Activated CD4-positive, alpha-beta memory T cell treated with anti-CD3 and anti-CD28 coated beads for 36 hours (primary cell): ENCODE measurements at places on chromosomes 6 and 20. TPM values are rescaled to one million over a fixed set of nuclear protein-coding genes. Genes with fewer than 3 reads are reported as not detected.
A peak's percentile ranks its signal among the peaks of the same experiment; 100 is the strongest.

Gene HRH3
- not detected for total RNA-seq

Gene BTN3A1
- total RNA-seq = 39.0 TPM

Gene SLC22A23
- 1.0 TPM for total RNA-seq

Gene MUC21
- not detected for total RNA-seq

Gene TRIM31
- total RNA-seq = not detected

Gene PPP1R14C
- total RNA-seq = 0.36 TPM

Gene KCNK16
- not detected for total RNA-seq

Gene MEP1A
- not detected for total RNA-seq

Gene LPIN3
- total RNA-seq = 0.77 TPM

Gene TUBB1
- not detected for total RNA-seq

Gene ZC3H12D
- 124 TPM for total RNA-seq

GRCh38 chr20:58053391-58054055, 174.9 kb downstream of the ANKRD60 start:
- peaks cover 3% of the 10 kb centered on the region for H3K36me3 ChIP-seq
- H3K27ac ChIP-seq = no peak overlapping the region
- no peak overlapping the region for H3K4me3 ChIP-seq
- H3K27me3 ChIP-seq = peaks cover 30% of the 10 kb centered on the region
- H3K4me1 ChIP-seq = no peaks in the 10 kb centered on the region

DNA sequence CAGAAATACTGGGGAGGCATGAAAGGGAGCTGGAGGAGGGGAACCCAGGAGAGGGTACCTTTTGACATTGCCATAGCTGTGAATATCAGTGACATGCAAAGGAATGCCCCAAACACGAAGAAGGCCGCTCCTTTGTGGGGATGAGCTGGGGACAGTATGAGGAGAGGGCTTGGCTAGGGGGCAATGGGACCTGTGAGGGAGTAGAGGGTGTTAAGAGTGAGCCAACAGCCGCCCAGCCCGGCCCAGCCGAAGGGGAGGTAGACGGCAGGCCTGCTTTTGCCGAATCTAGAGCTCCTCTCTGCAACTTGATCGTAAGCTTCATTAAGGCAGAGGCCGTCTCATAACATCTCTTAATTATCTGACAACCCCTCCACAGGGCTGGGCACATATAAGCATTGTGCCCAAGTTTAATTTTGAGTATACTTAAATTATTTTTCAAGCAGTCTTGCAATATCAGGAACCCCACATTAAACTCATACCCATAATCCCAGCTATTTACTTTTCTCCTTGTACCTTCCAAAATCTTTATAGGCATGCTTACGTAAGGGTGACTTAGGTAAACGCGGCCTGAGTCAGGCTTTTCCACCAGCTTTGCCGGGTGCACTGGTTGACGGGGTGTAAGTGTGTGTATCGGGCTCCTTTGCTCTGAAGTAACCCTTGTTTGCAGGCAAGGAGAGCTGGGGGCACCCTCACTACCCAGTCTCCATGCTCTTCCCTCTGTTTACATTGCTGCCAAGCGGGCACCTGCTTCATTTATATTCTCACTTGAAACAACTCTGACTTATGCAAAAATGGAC, 24.9 kb upstream of the VEGFA start:
- no peak for DNase-seq
- H3K36me3 ChIP-seq = no peaks in the 10 kb centered on the region
- no peak overlapping the region for H3K4me3 ChIP-seq
- H3K4me1 ChIP-seq = no peaks in the 10 kb centered on the region
- H3K27me3 ChIP-seq = peaks cover 6% of the 10 kb centered on the region
- no peak overlapping the region for H3K27ac ChIP-seq

DNA sequence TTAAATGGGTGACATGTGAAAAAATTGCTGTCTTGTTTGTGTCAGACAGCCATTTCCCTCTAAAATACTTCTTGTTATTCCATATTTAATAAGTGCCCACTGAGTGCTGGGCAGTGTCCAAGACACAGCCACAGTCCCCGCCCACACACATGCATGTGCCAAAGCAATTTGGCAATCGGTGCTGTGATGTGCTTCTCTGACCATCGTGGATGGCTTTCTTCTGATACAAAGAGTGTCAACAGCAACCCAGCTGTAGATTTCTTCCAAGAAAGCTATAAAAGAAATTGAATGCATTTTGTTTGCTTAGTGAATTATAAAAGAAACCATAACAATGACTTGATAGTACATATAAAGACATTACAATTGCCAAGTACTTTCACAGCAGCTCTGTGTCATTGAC, 140.5 kb upstream of the ATXN1 start:
- H3K27me3 ChIP-seq = peaks cover 29% of the 10 kb centered on the region
- no peak for DNase-seq
- H3K4me1 ChIP-seq = no peaks in the 10 kb centered on the region
- H3K4me3 ChIP-seq = no peak overlapping the region

- H3K27ac ChIP-seq = no peak overlapping the region
- no peak for DNase-seq
- no peaks in the 10 kb centered on the region for H3K27me3 ChIP-seq
- H3K36me3 ChIP-seq = no peaks in the 10 kb centered on the region
- H3K4me1 ChIP-seq = no peaks in the 10 kb centered on the region
- H3K4me3 ChIP-seq = no peak overlapping the region
These were observed 832.6 kb downstream of the QKI start for GRCh38 chr6:164247106-164247505.

GRCh38 chr6:8432614-8433013, 2.7 kb downstream of the SLC35B3 start:
- H3K4me1 ChIP-seq = peaks cover 28% of the 10 kb centered on the region
- no peak for DNase-seq
- H3K36me3 ChIP-seq = peaks cover 6% of the 10 kb centered on the region
- no peak overlapping the region for H3K4me3 ChIP-seq
- H3K27me3 ChIP-seq = no peaks in the 10 kb centered on the region
- H3K27ac ChIP-seq = no peak overlapping the region

DNA sequence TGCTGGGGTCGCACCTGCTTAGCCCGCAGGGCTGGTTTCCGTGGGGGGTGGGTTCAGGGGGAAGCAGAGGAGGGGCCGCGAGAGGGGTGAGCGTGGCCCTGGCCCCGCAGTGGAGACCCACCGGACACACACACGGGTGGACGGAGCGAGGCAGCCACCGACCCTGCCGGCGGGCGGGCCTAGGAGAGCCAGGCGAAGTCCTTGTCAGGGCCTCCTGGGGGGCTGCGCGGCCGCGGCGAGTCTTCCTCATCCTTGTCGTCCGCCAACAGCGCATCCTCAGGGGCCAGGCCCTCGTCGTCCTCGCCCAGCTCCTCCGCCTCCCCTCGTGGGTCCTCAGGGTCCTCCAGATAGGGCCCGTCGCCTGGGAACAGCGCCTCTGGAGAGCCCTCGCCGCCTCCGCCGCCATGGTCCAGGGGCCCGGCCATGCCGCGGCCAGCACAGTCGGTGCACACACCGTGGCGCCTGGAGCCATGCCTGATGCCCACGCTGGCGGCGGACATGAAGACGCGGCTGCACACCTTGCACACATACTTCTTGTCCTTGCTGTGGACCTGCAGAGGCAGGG, 7.3 kb downstream of the SLC2A4RG start:
- H3K27me3 ChIP-seq = no peaks in the 10 kb centered on the region
- H3K4me1 ChIP-seq = peaks cover 13% of the 10 kb centered on the region
- peaks cover 2% of the 10 kb centered on the region for H3K36me3 ChIP-seq
- no peak overlapping the region for H3K27ac ChIP-seq

DNA sequence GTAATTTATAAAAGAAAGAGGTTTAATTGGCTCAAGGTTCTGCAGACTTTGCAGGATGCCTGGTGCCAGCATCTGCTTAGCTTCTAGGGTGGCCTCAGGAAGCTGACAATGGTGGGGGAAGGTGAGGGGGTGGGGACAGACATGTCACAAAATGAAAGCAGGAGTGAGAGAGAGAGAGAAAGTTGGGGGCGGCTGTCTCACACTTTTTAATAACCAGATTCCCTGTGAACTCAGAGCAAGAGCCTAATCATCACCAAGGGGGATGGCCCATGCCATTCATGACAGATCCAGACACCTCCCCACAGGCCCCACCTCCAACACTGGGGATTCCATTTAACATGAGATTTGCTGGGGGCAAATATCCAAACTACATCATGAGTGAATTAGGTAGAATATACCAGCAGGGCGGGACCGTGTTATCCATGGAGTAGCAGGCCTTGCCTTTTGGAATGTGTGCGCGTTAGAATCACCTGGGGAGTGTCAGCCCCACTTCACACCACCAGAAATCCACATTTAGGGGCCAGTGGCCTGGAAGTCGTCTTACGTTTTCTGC, 258.8 kb downstream of the CDH4 start:
- H3K4me1 ChIP-seq = peaks cover 4% of the 10 kb centered on the region
- H3K27me3 ChIP-seq = no peaks in the 10 kb centered on the region

DNA sequence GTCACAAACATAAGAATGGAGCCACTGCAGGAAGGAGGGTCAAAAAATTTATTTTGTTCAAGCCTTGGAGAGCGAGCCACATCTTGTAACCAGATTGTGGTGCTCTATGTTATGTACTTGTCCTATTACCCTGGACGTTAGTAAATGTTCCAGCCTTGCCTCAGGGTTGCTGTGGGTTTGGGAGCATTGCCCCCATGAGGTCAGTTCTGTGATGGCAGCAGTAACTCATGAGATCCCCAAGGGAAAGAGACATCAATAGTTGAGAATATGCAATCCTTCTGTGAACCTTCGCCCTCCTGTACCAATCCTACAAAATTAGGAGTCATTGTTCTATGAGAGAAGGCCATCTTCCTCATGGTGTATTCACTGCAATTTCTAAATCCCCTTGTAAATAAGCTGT, 16.4 kb upstream of the CFAP206 start:
- peak; percentile 15 for DNase-seq
- peaks cover 2% of the 10 kb centered on the region for H3K36me3 ChIP-seq
- H3K27me3 ChIP-seq = no peaks in the 10 kb centered on the region

DNA sequence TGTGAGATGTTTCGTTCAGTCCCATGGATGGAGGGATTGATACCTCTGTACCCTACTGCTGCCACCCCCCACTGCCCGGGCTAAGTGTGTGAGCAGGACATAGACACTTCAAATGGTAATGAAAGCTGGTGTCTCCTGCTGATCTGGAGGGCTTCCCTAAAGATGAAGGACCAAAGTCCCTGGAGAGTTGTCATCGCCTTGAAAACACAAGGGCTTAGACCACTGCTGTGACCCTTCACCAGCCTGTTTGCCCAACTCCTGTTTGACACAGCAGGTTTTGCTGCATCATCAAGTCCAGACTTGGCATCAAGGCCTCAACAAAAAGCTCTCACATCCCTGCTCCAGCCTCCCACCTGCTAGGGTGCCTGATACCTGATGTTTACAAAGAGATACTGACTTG, 57.9 kb upstream of the FAM8A1 start:
- no peak overlapping the region for H3K4me3 ChIP-seq
- no peaks in the 10 kb centered on the region for H3K36me3 ChIP-seq
- no peak overlapping the region for H3K27ac ChIP-seq
- H3K4me1 ChIP-seq = no peaks in the 10 kb centered on the region

DNA sequence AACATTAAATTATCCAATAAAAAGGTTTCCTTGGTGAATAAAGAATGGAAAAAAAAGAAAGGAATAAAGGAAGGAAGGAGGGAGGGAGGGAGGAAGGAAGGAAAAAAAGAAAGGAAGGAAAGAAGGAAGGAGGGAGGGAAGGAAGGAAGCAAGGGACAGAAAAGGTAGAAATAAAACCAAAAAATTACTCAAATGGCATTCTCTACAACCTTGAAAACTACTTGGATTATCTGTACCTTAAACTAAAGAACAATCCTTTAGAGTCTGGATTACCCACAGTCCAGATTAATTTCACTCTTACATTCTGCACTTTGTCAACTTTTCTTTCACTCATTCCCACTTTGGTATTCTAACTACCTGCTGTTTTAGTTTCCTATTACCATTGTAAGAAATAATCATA, 361.8 kb upstream of the ADGRB3 start:
- no peak overlapping the region for H3K27ac ChIP-seq
- no peak overlapping the region for H3K4me3 ChIP-seq
- H3K27me3 ChIP-seq = no peaks in the 10 kb centered on the region
- DNase-seq = no peak
- no peaks in the 10 kb centered on the region for H3K36me3 ChIP-seq

- no peaks in the 10 kb centered on the region for H3K4me1 ChIP-seq
- DNase-seq = no peak
- no peak overlapping the region for H3K27ac ChIP-seq
- no peaks in the 10 kb centered on the region for H3K27me3 ChIP-seq
- H3K36me3 ChIP-seq = no peaks in the 10 kb centered on the region
- H3K4me3 ChIP-seq = no peak overlapping the region
These were observed 8.5 kb upstream of the REPS1 start for GRCh38 chr6:138996524-138996923.

DNA sequence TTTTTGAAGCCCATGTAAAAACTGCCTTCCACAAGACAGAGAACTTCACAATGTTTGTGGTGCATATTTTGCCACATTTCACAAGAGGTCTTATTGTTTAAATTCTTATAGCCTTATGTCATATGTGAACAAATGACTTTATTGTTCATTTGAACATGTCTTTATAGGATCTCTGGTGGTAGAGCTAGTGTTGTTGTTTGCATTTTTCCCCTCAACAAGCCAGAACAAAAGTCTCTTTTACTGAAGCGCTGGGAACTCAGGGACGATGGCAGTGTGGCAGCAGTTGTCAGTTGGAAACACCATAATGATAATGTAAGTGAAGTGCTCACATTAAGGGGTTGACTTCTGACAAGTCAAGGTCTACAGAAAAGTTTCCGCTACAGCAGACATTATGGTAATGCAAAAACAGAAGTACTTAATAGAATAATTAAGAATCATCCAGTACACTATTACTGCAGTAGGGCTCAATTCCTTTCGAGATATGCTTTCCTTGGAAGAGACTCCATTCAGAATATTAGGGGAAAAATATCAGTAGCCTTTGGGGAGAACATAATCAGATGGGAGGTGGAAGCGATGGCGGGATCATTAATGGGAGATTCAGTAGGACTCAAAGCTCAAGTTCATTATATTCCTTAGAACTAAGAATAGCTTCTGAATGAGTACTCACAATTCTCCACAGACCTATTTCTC, 180.0 kb downstream of the GJA10 start:
- peaks cover 93% of the 10 kb centered on the region for H3K4me1 ChIP-seq
- H3K36me3 ChIP-seq = peaks cover 45% of the 10 kb centered on the region
- H3K4me3 ChIP-seq = no peak overlapping the region
- DNase-seq = no peak
- H3K27me3 ChIP-seq = no peaks in the 10 kb centered on the region
- peak overlapping the region; percentile 41 for H3K27ac ChIP-seq

DNA sequence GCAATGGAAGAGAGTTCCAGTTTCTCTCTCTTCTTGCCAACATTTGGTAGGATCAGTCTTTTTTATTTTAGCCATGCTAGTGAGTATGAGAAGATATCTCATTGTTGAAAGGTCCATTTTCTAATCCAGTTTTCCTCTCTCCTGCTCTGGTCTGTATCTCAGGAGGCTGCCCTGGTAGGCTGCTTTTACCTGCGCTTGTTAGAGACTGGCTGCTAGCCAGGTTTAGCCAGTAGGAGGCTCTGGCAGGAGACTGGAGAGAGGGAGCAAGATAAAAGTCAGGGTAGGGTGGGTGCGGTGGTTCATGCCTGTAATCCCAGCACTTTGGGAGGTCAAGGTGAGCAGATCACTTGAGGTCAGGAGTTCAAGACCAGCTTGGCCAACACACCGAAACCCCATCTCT, 68.6 kb upstream of the FOXP4 start:
- no peak overlapping the region for H3K4me3 ChIP-seq
- DNase-seq = no peak
- no peaks in the 10 kb centered on the region for H3K4me1 ChIP-seq
- H3K27me3 ChIP-seq = peaks cover 22% of the 10 kb centered on the region
- no peaks in the 10 kb centered on the region for H3K36me3 ChIP-seq
- no peak overlapping the region for H3K27ac ChIP-seq
